Heart left ventricle (tissue), 16 donors: ENCODE measurements at places on chromosomes 12 and 14.

DNA sequence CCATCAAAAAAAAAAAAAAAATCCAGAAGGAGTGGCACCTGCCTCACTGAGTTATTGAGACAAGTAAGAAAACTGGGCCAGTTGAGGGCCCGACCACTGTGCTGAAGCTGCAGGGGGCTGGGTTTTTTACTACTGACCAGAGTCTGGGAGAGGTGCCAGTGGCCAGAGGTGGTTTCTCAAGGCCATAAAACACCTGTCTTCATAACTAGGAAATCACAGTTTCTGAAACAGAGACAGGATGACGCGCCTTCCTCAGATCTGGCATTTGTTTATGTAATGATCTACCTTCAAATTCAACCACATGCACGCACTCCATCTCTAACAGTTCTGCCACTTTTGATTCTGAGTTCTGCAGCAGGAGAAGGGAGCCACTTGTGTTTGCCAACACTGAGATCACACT lies 12.7 kb downstream of the TSPAN11 start:
- no peak for DNase-seq

GRCh38 chr12:68792952-68793351 lies 15.0 kb upstream of the MDM2 start:
- no peak for DNase-seq

DNA sequence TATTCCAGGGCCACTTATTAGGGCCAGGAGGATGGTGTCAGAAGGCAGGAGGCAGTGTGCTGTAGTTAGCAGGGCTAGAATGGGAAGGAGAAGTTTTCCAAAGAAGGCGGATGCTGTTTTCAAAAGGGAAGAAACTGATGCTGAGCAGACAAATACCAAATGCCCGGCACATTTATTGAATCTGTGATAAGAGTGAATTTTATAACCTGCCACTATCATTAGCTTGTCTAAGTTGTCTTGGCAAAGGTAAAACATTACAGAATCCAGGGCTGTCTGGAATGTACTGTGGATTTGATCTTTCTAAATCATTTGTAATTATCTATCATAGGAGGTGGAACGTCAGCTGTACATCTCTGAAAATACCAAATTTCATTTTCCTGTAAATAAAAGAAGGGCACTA lies 40.8 kb downstream of the NDUFA12 start:
- DNase-seq = no peak

GRCh38 chr14:74219277-74220205 lies 19.7 kb upstream of the VSX2 start:
- no peak for DNase-seq

- DNase-seq = no peak
Measured at GRCh38 chr12:25853316-25854095, 105.0 kb upstream of the RASSF8 start.

GRCh38 chr14:73774241-73774570 lies 60.0 kb upstream of the PNMA1 start:
- no peak for DNase-seq
